ENCODE measurements at places on chromosomes 5 and 9.

DNA sequence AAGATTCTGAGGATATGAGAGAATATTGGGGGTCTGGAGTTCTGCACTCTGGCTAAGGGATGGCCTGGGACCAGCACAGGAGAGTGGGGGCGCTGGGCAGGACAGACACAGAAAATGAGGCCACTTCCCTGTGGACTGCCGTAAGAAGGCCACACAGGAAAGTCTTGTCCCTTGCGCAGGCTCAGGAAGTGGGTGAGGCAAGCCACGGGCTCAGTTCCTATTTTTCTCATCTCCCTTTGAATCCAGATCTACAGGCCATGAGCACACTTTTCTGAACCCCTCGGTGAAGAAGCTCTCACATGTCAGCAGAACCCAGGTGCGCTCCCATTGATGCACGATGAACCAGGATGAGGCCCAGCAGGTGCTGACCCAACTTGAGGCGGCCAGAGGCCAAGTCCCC lies 207.4 kb downstream of the AGTPBP1 start:
- no peak for DNase-seq

- DNase-seq = no peak
These were observed 445.0 kb upstream of the PIK3R1 start for GRCh38 chr5:67770431-67771025.

GRCh38 chr9:18606846-18607245 lies 132.9 kb downstream of the ADAMTSL1 start:
- no peak for DNase-seq

- no peak for DNase-seq
These were observed 51.8 kb downstream of the ELAVL2 start for GRCh38 chr9:23774266-23774665.

DNA sequence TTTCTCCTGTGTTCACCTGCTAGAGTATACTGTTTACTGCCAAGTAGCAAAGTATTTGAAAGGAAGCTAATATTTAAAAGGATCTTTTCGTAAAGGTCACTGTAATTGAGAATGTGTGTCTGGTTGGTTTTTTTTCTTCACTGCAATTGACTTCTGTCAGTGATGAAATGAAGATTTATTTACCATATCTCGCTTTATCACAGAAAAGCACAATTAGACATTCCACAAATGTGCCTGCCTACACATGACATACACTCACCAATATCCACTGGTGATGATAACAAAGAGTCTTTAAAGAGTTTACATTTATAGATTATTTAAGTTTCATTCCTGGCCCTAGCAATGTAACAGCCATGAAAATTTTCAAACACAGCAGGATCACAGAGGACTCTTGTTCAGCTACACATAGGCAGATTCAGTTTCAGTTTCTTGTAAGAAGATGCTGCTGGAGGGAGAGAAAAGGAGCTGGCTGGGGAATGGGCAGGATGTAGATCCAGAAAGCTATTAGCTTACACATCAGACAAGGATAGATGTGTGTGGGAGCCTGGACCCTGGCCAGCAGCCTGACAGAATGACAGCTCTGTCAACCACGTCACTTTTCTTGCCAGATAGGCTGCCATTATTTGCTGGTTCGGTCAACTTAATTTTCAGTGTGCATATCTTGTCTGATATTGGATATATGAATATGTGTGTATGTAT lies 104.0 kb downstream of the GDNF start:
- DNase-seq = no peak

DNA sequence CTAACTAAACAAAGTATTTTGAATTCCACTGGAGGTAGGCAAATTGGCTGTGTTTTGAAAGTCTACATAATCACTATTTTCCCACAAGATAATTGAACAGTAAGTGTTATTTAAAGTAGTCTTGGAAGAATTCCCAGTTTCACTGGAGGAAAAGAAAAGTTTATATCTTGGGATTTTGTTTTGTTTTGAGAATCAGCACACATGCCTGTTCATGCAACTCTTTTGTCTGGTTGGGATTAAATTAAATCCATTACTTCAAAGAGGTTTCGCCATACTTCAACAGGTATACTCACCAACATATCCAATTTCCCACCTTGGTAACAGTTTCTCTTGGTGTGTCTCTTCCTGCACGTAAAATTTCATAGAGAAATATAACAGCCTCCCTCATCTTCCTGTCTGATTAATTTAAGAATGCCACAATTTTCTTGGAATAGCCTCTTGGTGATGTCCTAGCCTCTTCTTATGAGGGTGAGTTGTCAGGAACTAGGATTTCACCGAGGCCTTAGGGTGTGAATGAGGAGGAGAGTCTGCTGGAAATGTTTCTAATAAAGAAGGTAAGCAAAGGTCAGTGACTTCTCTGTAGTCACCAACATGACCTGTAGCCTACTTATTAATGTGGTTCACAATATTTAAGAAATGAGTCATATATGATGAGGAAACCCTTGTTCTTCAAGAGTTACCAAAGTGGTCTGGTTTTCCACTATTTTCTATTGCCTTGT lies 48.1 kb downstream of the ITGA2 start:
- no peak for DNase-seq

GRCh38 chr9:68932458-68932857 lies 81.5 kb downstream of the PRKACG start:
- DNase-seq = no peak
